Fibroblast of skin of back (primary cell): ENCODE measurements at places on chromosomes 1 and 21.

DNA sequence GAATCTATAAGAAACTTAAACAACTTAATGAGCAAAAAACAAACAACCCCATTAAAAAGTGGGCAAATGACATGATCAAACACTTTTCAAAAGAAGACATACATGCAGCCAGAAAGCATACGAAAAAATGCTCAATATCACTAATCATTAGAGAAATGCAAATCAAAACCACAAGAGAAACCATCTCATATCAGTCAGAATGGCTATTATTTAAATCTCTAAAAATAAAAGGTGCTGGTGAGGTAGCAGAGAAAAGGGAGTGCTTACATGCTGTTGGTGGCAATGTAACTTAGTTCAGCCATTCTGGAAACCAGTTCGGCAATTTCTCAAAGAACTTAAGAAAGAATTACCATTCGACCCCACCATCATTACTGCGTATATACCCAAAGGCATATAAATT is 147.7 kb downstream of the FAF1 start:
- no peak for DNase-seq

- DNase-seq, result no peak
These were observed 28.1 kb upstream of the PLXNA2 start for GRCh38 chr1:208272311-208272710.

DNA sequence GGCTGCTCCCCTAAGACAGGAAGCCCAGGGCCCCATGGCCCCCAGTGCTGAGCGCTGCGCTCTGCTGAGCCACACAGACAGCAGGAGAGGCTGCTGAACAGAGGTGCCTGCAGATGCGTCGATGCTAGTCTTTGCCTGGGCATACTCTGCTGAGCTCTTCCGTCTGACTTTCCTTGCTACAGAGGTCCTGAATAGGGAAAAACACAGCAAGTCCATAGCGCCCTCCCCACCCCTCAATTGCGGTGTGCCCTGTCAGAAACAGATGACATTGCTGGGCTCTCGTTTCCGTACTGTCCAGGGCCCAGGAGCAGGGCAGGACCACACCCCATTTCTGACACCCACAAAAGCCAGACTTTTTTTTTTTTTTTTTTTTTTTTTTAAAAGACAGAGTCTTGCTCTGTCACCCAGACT is 252.5 kb downstream of the SDCCAG8 start:
- no peak for DNase-seq

DNA sequence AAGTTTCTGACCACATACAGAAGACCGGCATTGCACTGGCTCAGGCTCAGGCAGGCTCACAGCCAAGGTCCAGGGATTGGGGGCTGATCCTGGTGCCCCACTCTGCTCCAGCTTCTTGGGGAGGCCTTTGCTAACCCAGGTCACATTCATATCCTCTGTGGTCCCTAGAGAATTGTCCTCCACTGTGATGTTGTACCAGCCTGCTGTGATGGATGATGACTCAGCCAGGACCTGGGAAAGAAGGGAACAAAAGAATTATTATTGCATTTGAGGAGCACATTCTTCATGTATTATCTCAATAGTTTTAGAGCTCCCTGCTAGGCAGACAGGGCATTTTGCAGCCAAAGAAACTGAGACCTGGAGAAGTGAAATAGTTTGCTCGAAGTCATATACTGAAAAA is 114.3 kb upstream of the ETV3 start:
- DNase-seq, result peak; percentile 71

DNA sequence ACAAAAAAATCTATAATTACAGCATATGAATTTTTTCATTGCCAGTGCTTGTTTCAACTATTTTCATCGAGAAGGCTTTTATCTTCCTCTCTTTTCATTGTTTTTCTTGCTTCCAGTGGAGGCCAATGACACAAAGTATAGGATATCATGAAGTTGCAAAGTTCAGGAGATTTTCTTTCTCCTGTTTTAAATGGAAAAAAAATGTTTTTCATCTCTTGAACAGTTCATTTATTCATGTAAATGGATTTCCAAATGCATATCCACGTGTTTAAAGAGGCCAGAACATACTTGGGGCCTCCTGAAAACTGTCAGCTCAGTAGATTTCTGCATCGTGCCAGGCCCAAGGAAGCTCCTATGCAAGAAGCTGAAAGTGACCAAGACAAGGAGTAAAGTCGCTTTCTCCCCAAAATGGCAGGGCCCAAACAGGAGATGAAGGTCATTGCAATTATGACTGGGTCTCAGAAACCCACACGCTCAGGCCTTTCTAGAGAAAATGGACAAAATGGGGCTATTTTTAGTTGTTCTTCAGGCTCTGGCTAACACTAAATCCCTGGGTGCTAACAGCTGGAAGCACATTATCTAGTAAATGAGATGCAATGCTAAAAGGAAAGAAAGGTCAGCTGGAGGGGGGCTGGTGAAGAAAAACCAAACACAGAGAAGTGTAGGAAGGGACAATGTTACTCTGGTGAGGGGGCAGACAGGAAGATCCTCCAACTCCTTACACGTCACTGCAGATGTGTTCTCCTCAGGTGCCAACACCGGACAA is 136.9 kb upstream of the C8B start:
- DNase-seq, result no peak

- no peak for DNase-seq
These were observed 4.1 kb upstream of the ATP2B4 start for GRCh38 chr1:203622486-203622885.

DNA sequence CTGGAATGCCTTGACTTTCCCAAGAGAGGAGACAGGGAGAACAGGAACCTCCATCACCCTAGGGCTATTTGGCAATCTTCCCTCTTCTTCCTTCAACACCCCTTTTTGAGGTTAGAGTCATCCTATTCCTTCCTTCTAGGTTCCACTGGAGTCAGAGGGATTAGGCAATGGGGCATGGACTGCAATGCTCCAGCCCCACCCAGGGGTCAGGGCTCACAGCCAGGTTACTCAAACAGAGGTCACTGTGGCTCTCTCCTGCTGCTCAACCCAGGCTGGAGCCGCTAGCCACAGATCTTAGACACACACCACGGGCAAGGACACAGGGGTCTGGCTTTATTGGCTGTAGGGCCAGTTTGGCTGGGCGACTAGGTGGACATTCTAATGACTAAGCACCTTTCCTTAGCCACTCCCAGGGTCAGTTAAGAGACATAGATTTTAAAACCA is 145.5 kb upstream of the NRIP1 start:
- DNase-seq, result no peak

GRCh38 chr1:223721658-223722607 is 9.6 kb downstream of the CAPN2 start:
- DNase-seq, result no peak
